ENCODE measurements at places on chromosomes 6 and 20.
A peak's percentile ranks its signal among the peaks of the same experiment; 100 is the strongest.

DNA sequence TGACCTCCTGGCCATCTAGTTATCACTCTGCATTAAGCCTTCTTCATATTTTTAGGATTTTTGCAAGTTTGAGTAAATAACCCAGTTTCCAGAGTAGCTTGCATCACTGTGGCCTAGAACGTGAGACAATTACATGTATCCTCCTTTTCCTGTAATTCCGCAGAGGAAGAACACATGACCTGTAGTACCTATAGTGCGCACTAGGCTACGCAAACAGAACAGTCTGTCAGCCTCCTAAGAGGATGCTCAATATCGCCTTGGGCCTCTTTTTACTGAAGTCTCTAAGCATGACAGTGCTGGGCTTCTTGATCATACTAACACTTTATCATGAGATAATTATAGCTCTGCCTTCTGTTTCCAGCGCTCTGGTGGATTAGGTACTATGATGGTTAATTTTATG lies 20.2 kb upstream of the NR2E1 start:
- no peak for DNase-seq

- no peak for DNase-seq
Observed at GRCh38 chr6:26411751-26412150, 9.7 kb downstream of the BTN3A1 start.

- no peak for DNase-seq
Observed at GRCh38 chr6:64243618-64244017, 608.0 kb downstream of the PHF3 start.

DNA sequence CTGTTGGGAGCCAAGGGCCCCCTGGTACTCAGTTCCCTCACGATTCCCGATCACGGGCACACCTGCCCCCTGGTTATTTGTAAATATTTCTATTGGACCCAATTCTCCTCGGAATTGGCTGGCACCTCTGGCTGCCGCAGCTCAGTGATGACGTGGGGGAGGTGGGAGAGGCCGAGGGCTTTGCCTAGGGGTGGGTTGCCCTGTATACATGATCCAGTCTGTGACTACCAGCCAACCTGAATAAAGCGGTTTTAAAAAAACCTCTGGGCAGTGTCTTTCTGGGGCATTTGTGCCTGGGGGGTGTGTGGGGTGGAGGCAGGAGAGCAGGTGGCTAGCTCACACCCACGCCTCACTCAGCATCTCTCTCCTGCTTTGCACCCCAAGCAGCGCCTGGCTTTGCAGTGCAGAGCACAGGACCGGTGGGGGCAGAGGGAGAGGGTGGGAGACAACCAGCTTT lies 42.2 kb downstream of the VSTM2L start:
- DNase-seq = no peak

GRCh38 chr6:65546894-65547293 lies 160.1 kb downstream of the EYS start:
- DNase-seq = no peak

- DNase-seq = no peak
Observed at GRCh38 chr6:163086624-163086920, 327.9 kb upstream of the QKI start.

DNA sequence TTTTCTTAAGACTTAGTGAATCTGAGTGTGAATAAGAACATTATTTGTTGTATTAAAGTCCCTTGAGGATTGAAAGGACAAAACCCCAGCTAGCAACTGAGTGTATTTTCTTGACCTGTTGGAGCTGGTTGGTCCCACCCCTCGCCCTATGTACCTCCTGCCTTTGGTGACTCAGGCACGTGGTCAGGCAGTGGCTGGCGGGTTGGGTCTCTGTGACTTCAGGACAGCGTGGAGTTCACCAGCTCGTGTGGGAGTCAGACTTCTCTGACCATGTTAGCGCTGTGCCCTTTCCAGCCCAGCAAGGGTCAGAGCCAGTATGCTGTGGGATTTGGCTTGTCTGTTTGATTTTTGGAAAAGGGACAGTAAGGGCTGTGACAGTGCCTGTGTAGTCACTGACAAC lies 93.7 kb downstream of the SSR1 start:
- DNase-seq = peak; percentile 55
